ENCODE measurements at places on chromosomes 13 and 19.

GRCh38 chr19:1360818-1361461 lies 22.8 kb upstream of the NDUFS7 start:
- no peak overlapping the region for H3K27ac ChIP-seq
- H3K36me3 ChIP-seq = peaks cover 97% of the 10 kb centered on the region
- DNase-seq = no peak
- no peaks in the 10 kb centered on the region for H3K27me3 ChIP-seq
- peaks cover 23% of the 10 kb centered on the region for H3K4me1 ChIP-seq

DNA sequence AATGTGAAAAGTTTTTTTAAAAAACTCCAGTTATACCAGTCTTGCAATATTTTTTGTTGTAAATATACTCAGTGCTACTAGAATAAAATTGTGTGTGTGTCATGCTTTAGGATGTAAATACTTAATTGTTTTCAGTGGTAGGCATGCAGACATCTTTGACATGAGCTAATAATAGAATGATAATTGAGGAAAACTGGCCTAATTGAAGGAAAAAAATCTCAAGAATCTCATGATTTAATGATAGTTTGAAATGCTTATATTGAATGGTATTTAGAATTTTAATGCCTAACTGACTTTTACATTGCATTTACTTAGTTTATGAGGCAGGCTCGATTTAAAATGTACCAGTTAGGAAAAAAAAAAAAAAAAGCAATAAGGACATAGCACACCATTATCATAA lies 3.2 kb upstream of the MAB21L1 start:
- no peak for DNase-seq
- no peaks in the 10 kb centered on the region for H3K36me3 ChIP-seq
- H3K27ac ChIP-seq = no peak overlapping the region

- DNase-seq = no peak
- no peaks in the 10 kb centered on the region for H3K4me1 ChIP-seq
- H3K36me3 ChIP-seq = no peaks in the 10 kb centered on the region
- no peak overlapping the region for H3K4me3 ChIP-seq
- no peak overlapping the region for H3K27ac ChIP-seq
These were observed 1427.7 kb downstream of the EFNB2 start for GRCh38 chr13:105107781-105108180.

- H3K4me1 ChIP-seq = no peaks in the 10 kb centered on the region
- H3K27me3 ChIP-seq = no peaks in the 10 kb centered on the region
- peak; percentile 34 for DNase-seq
- no peak overlapping the region for H3K4me3 ChIP-seq
- no peaks in the 10 kb centered on the region for H3K36me3 ChIP-seq
These were observed 46.5 kb downstream of the UTP14C start for GRCh38 chr13:52070929-52071523.

GRCh38 chr13:100542826-100543156 lies 45.8 kb downstream of the GGACT start:
- no peaks in the 10 kb centered on the region for H3K36me3 ChIP-seq
- no peaks in the 10 kb centered on the region for H3K27me3 ChIP-seq
- H3K4me3 ChIP-seq = no peak overlapping the region
- H3K4me1 ChIP-seq = no peaks in the 10 kb centered on the region

DNA sequence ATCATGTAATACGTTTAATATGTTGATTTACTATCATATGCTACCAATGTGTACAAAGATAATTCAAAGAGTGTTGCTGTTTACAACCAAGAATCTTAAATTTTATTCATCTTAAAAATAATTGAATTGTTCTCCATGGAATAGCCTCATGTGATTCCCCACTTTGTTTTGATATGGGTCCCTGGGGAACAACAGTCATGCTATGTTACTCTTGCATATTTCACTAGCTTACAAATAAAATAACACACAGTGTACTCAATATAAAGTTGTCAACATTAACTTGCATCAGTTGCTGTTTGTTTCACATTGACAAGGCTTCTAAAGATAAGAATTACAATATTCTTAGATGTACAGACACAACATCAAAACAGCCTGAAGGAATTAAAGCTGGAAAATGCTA lies 2.3 kb downstream of the ENOX1 start:
- H3K36me3 ChIP-seq = no peaks in the 10 kb centered on the region
- no peak overlapping the region for H3K4me3 ChIP-seq
- no peaks in the 10 kb centered on the region for H3K4me1 ChIP-seq
- no peak for DNase-seq
- no peak overlapping the region for H3K27ac ChIP-seq

GRCh38 chr19:7512400-7512851 lies 3.5 kb upstream of the ZNF358 start:
- DNase-seq = no peak
- peaks cover 20% of the 10 kb centered on the region for H3K4me1 ChIP-seq
- H3K4me3 ChIP-seq = no peak overlapping the region
- H3K36me3 ChIP-seq = no peaks in the 10 kb centered on the region
- H3K27me3 ChIP-seq = no peaks in the 10 kb centered on the region
- no peak overlapping the region for H3K27ac ChIP-seq

- no peak for DNase-seq
- H3K36me3 ChIP-seq = no peaks in the 10 kb centered on the region
- H3K27ac ChIP-seq = no peak overlapping the region
- H3K27me3 ChIP-seq = no peaks in the 10 kb centered on the region
- no peak overlapping the region for H3K4me3 ChIP-seq
- H3K4me1 ChIP-seq = no peaks in the 10 kb centered on the region
These were observed 19.0 kb downstream of the MRPS12 start for GRCh38 chr19:38949580-38950367.

- H3K27ac ChIP-seq = no peak overlapping the region
- no peak overlapping the region for H3K4me3 ChIP-seq
- H3K4me1 ChIP-seq = no peaks in the 10 kb centered on the region
- no peaks in the 10 kb centered on the region for H3K36me3 ChIP-seq
These were observed 41.8 kb upstream of the PNMA8B start for GRCh38 chr19:46537136-46538097.

DNA sequence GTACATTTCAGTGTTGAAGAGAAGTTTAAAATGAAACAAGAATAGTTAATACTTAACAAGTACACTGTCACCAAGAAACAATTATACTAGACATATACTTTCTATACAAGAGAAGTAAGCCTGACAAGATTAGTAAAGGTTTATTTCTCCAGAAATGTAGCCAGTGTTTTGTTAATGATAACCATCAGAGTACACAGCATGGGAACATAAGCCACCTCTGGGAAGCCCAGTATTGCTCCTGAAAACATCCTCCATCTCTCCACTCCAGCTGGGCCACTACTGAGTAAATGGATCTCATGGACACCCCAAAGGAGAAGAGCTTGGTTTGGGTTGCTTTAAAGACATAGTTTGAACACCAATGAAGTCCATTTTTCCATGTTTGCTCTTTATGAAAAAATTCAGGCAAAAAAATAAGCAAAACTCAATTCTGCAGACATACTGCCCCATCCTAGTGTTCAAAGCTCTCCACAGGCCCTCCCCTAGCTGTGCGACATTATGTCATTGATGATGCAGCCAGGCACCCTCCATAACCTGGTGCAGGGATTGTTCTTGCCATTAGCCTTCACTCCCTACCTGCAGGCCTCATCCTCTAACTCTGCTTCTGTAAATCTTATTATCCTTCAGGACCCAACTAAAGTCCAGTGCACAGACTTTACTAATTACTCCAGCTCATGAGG lies 61.9 kb downstream of the LHFPL6 start:
- no peaks in the 10 kb centered on the region for H3K4me1 ChIP-seq
- H3K27ac ChIP-seq = no peak overlapping the region
- no peak overlapping the region for H3K4me3 ChIP-seq
- no peaks in the 10 kb centered on the region for H3K36me3 ChIP-seq
- peaks cover 3% of the 10 kb centered on the region for H3K27me3 ChIP-seq

GRCh38 chr13:40911341-40911740 lies 107.8 kb downstream of the ELF1 start:
- H3K4me1 ChIP-seq = no peaks in the 10 kb centered on the region
- H3K4me3 ChIP-seq = no peak overlapping the region
- no peak for DNase-seq
- H3K36me3 ChIP-seq = no peaks in the 10 kb centered on the region
- no peaks in the 10 kb centered on the region for H3K27me3 ChIP-seq
- H3K27ac ChIP-seq = no peak overlapping the region

DNA sequence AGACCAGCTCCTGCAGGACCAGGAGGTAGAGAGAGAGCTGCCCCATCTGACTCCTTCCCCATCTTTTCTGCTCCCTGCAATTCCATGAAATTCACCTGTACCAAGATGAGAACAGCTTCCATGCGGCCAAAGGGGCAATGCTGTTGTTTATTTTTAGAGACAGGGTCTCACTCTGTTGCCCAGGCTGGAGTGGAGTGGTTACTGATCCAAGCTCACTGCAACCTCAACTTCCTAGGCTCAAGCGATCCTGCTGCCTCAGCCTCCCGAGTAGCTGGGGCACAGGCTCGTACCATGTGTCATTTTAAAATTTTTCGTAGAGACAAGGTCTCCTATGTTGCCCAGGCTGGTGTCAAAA lies 3.6 kb upstream of the PLIN4 start:
- H3K27ac ChIP-seq = no peak overlapping the region
- H3K4me3 ChIP-seq = no peak overlapping the region
- H3K4me1 ChIP-seq = no peaks in the 10 kb centered on the region

DNA sequence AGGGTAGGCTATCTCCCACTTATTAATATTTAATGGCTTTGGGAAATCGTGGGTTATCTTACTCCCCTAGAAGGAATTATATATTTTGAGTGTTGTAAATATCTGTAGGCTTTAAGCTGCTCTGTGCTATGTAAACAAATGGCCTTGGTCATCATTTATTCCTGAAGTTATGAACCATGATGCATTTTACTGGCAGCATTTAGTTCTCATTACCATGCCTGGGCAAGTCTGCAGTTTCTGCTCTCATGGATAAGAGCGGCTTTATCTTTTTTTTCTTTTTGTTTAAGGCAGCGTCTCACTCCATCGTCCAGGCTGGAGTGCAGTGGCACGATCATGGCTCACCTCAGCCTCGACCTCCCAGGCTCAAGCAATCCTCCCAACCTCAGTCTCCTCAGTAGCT lies 156.1 kb downstream of the IRS2 start:
- no peaks in the 10 kb centered on the region for H3K36me3 ChIP-seq
- no peaks in the 10 kb centered on the region for H3K4me1 ChIP-seq
- no peak for DNase-seq
- H3K4me3 ChIP-seq = no peak overlapping the region
- no peak overlapping the region for H3K27ac ChIP-seq

- peak; percentile 65 for DNase-seq
- no peaks in the 10 kb centered on the region for H3K27me3 ChIP-seq
- peaks cover 87% of the 10 kb centered on the region for H3K36me3 ChIP-seq
- H3K4me3 ChIP-seq = no peak overlapping the region
- no peaks in the 10 kb centered on the region for H3K4me1 ChIP-seq
- H3K27ac ChIP-seq = no peak overlapping the region
These were observed 21.5 kb downstream of the COLGALT1 start for GRCh38 chr19:17576758-17577456.

DNA sequence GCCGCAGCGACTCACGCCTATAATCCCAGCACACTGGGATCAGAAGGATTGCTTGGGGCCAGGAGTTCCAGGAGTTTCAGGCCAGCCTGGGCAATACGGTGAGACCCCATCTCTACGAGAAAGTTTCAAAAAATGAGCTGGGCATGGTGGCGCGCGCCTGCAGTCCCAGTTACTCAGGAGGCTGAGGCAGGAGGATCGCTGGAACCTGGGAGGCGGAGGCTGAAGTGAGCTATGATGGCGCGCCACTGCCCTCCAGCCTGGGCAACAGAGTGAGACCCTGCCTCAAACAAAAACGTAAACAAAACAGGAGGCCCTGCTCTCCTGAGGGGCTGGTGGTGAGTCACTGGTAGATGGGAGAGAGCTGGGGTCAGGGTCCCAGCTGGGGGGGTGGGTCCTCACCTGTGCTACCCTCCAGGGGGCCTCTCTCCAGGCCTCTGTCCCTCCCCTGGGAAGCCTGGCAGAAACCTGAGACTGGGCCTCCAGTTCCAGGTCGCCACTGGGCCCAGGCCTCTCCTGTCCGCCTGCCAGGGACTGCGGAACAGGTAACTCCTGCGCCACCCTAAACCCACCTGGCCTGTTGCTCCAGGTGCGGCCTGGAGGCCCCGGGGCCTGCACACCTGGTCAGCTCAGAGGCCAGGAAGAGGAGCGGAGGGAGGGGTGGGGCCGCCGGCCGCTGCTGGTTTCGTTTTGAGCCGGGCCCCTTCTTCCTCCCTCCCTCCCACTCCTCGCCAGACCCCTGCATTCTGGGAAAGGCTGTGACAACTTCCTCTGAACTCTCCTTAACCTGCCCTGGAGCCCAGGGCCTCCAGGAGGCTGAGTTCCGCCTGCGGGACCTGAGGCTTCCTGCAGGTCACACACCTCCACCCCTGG lies 17.2 kb upstream of the ZBTB7A start:
- H3K36me3 ChIP-seq = no peaks in the 10 kb centered on the region
- H3K27ac ChIP-seq = no peak overlapping the region
- peaks cover 25% of the 10 kb centered on the region for H3K4me1 ChIP-seq
- peak; percentile 40 for DNase-seq

- H3K4me3 ChIP-seq = peak overlapping the region; percentile 77
- DNase-seq = peak; percentile 41
- no peaks in the 10 kb centered on the region for H3K27me3 ChIP-seq
- H3K27ac ChIP-seq = peak overlapping the region; percentile 98
These were observed 706 bp upstream of the DNAJC3 start for GRCh38 chr13:95676105-95676761.

- H3K27me3 ChIP-seq = no peaks in the 10 kb centered on the region
- DNase-seq = no peak
- peaks cover 32% of the 10 kb centered on the region for H3K36me3 ChIP-seq
- peaks cover 5% of the 10 kb centered on the region for H3K4me1 ChIP-seq
- no peak overlapping the region for H3K27ac ChIP-seq
These were observed 159.0 kb downstream of the PAN3 start for GRCh38 chr13:28297341-28297740.

GRCh38 chr13:44969551-44970484 lies 19.5 kb downstream of the NUFIP1 start:
- peaks cover 37% of the 10 kb centered on the region for H3K36me3 ChIP-seq
- no peak overlapping the region for H3K4me3 ChIP-seq
- DNase-seq = no peak
- no peak overlapping the region for H3K27ac ChIP-seq

- no peak for DNase-seq
- no peaks in the 10 kb centered on the region for H3K36me3 ChIP-seq
- H3K27ac ChIP-seq = no peak overlapping the region
- H3K27me3 ChIP-seq = no peaks in the 10 kb centered on the region
These were observed 34.6 kb downstream of the CEBPA start for GRCh38 chr19:33267706-33268105.

DNA sequence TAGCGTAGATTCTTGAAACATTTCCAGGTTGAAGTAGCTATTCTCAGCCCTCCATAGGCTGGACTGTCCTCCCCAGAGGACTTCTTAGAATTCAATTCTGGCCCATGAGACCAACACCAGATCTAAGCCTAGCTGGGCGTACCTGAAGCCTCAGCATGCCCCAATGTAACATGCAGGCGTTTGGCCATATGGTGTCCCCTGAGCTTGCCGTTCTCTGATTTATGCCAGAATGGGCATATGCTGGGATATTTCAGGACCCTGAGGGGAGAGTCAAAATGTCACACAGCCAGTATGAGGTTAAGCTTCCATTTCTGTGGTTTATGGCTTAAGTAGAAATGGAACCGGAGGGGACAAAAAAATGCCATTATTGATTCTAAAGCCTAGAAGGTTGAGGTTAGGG lies 317.7 kb upstream of the OBI1 start:
- H3K27ac ChIP-seq = no peak overlapping the region
- no peaks in the 10 kb centered on the region for H3K27me3 ChIP-seq
- no peak for DNase-seq
- no peaks in the 10 kb centered on the region for H3K4me1 ChIP-seq
- no peaks in the 10 kb centered on the region for H3K36me3 ChIP-seq
- H3K4me3 ChIP-seq = no peak overlapping the region
